Chondrocyte (in vitro differentiated cells): ENCODE measurements at places on chromosomes 2 and 18. TPM values are rescaled to one million over a fixed set of nuclear protein-coding genes. Genes with fewer than 3 reads are reported as not detected.

DNA sequence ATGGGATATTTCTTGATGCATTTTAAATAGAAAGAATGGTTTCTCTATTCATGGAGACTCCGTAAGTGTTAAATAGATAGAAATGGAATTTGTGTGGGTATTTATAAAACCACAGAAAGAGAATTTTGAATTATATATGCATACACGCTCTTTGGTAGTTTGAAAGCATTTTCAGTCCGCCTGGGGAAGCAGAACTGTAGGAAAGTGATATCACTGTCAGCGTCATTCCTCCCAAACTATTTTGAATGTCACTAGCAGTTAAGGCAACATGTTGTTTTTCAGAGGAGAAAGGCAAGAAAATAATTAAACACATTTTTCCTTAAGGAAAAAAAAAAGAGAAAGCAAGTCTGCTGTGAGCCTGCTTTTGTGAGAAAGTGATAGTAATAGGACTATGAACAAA lies 8.7 kb upstream of the ERMN start:
- H3K27ac ChIP-seq, result no peak overlapping the region
- no peak overlapping the region for H3K4me3 ChIP-seq
- H3K27me3 ChIP-seq, result peaks cover 9% of the 10 kb centered on the region
- DNase-seq, result no peak

Gene ALPG
- not detected in 3 replicates for total RNA-seq

- H3K4me3 ChIP-seq, result no peak overlapping the region
- H3K36me3 ChIP-seq, result no peaks in the 10 kb centered on the region
- no peak for DNase-seq
- no peaks in the 10 kb centered on the region for H3K27me3 ChIP-seq
- H3K4me1 ChIP-seq, result peaks cover 14% of the 10 kb centered on the region
These were observed 157.4 kb downstream of the ARL4C start for GRCh38 chr2:234339501-234339900.

DNA sequence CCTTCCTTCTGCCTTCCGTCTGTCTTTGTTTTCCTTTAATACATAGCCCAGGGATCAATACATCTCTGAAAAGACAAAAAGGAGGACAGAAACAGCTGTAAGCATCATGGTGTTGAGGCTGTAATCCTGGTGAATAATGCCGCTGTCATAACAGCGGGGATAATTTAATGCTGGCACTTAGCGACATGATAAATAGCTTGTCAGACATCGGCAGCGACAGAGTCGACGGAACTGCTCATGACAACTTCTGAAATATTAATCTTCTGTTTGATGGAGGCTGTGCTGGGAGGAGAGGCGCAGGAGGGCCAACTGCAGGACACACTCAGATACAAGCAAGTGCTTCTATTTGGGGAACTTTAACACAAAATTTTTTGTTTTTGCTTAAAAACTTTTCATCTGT lies 602.2 kb downstream of the GALR1 start:
- H3K27ac ChIP-seq, result no peak overlapping the region
- no peak for DNase-seq
- H3K36me3 ChIP-seq, result no peaks in the 10 kb centered on the region
- no peaks in the 10 kb centered on the region for H3K4me1 ChIP-seq
- H3K4me3 ChIP-seq, result no peak overlapping the region

GRCh38 chr18:58491773-58492752 lies 136.8 kb downstream of the ALPK2 start:
- peaks cover 18% of the 10 kb centered on the region for H3K36me3 ChIP-seq
- H3K27ac ChIP-seq, result no peak overlapping the region
- H3K4me3 ChIP-seq, result no peak overlapping the region
- H3K27me3 ChIP-seq, result no peaks in the 10 kb centered on the region
- DNase-seq, result no peak

DNA sequence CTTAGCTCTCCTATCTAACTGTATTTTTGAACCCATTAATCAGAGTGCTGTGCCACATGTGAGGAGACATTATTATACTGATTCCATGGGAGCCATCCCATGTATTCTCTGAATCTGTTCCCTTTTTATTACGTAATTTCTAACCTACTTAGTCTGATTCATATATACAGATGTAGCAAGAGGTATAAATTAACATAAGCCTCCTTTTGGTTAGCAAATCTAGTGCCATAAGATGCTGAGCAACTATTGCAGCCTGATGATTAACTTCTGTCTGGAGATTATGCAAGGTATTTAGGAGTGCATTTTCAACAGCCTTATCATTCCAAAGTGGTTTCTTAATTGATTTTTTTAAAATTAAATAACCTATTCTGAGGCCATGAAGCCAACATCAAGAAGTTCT lies 114.1 kb upstream of the MSH2 start:
- no peak overlapping the region for H3K4me3 ChIP-seq
- peaks cover 34% of the 10 kb centered on the region for H3K4me1 ChIP-seq
- peak overlapping the region; percentile 28 for H3K27ac ChIP-seq

DNA sequence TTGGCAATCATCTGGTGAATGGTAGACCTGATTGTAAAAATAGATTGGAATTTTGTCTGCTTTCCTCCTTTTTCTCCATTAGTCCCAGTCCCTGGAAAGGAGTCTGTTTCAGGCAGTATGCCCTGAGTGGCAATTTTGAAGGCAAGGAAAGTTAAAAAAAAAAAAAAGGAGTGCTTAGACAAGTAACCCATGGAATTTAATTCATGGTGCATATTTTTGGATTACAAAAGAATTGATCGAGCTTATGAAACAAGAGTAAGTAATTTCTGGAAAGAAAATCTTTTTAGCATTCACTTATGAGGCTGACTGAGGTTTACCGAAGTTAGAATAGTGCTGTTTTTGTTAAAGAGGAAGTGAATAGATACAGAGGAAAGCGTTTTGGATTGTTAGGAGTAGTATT lies 29.4 kb upstream of the TMEM178A start:
- no peaks in the 10 kb centered on the region for H3K36me3 ChIP-seq
- DNase-seq, result no peak
- no peaks in the 10 kb centered on the region for H3K27me3 ChIP-seq
- H3K4me3 ChIP-seq, result no peak overlapping the region
- no peak overlapping the region for H3K27ac ChIP-seq

GRCh38 chr18:2897448-2898185 lies 50.8 kb downstream of the EMILIN2 start:
- H3K27me3 ChIP-seq, result no peaks in the 10 kb centered on the region
- no peak overlapping the region for H3K27ac ChIP-seq
- H3K36me3 ChIP-seq, result no peaks in the 10 kb centered on the region
- no peak overlapping the region for H3K4me3 ChIP-seq
- H3K4me1 ChIP-seq, result peaks cover 26% of the 10 kb centered on the region

- H3K4me3 ChIP-seq, result no peak overlapping the region
- no peak overlapping the region for H3K27ac ChIP-seq
- H3K4me1 ChIP-seq, result peaks cover 18% of the 10 kb centered on the region
These were observed 3.7 kb downstream of the SEMA4C start for GRCh38 chr2:96866149-96866548.

DNA sequence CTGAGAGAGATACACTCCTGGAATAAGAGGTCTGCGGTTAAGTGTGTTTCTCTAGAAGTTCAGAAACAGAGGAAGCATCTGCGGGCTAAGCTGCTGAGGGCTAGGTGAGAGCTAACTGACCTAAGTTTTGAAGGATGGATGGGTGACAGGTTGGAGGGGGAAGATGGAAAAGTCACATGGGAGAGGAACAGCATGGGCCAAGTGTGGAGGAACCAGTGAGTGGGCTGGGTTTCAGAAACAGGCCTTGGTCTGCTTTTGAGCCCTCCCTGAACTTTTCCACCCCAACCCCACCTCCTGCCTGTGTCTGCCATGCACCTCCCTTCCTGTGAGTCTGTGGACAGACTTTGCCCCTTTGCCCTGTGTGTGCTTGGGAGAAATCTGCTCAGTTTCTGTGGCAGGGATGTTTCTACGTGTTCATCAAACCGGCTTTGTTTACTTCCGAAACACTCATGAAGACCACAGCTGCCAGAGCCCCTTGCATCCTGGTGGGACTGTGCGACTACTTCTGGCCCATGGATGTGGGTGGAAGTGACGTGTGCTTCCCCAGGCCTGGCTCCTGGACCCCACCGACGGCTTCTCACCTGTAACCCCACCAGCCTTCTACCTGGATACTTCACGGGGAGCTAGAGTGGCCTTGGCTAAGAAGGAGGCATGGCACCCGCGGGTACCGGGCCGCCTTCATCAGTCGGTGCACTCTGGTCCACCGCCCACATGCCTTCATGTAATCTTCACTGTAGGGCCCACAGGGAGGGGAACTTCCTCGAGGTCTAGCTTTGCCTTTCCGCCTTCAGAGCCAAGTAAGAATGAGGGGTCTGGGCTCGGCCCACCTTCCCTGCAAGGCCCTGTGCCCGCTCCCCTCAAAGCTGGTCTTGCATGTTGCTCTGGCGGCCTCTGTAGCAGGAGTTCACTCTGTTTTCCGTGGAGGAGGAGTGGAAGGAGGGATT lies 1.4 kb upstream of the HPCAL1 start:
- H3K36me3 ChIP-seq, result no peaks in the 10 kb centered on the region
- peak overlapping the region; percentile 54 for H3K4me3 ChIP-seq
- H3K27ac ChIP-seq, result no peak overlapping the region
- DNase-seq, result no peak
- no peaks in the 10 kb centered on the region for H3K27me3 ChIP-seq
- H3K4me1 ChIP-seq, result peaks cover 16% of the 10 kb centered on the region

DNA sequence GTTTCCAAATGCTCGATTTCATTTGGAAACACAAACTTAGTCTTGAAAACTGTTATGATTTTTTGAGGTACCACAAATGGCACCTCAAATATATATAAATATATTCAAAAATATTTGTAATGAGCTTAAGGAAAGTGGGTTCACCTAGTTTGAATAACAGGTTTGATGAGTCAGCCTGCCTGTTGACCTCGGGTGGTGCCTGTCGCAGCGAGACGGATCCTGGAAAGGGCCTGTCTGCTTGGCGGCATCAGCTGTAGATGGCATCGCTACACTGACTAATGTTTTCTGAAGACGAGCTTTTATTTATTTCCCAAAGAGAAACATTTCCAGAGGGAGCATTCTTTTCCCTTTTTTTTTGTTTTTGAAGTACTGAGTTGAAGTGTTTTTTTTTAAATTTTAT lies 6.9 kb downstream of the ALLC start:
- DNase-seq, result no peak
- H3K4me3 ChIP-seq, result no peak overlapping the region
- no peaks in the 10 kb centered on the region for H3K36me3 ChIP-seq
- H3K27ac ChIP-seq, result no peak overlapping the region

DNA sequence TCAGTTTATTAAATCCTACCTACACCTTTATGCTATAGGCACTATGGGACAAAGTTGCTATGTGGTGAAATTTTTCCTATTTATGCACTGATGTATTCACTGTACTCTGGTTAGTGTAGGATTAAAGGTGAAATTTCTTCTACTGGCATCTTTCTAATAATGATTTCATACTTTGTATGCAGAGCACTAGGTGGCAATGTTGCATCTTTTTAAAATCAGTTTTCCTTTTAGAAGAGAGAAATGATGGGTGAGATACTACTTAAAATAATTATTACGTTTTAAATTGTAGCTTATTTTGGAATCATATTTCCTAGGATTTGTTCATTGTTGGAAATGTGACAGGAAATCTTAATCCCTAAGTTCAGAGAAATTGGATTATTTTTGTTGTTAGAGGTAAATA lies 150.9 kb downstream of the CD8B2 start:
- H3K4me3 ChIP-seq, result no peak overlapping the region
- peaks cover 16% of the 10 kb centered on the region for H3K4me1 ChIP-seq
- H3K27me3 ChIP-seq, result peaks cover 9% of the 10 kb centered on the region
- peaks cover 2% of the 10 kb centered on the region for H3K36me3 ChIP-seq

- H3K27me3 ChIP-seq, result no peaks in the 10 kb centered on the region
- no peaks in the 10 kb centered on the region for H3K36me3 ChIP-seq
- H3K27ac ChIP-seq, result no peak overlapping the region
- peaks cover 3% of the 10 kb centered on the region for H3K4me1 ChIP-seq
These were observed 95.6 kb downstream of the NUP35 start for GRCh38 chr2:183219888-183220287.

GRCh38 chr2:215338883-215339679 lies 27.2 kb downstream of the ATIC start:
- H3K36me3 ChIP-seq, result peaks cover 30% of the 10 kb centered on the region
- DNase-seq, result no peak
- H3K4me3 ChIP-seq, result no peak overlapping the region
- H3K27ac ChIP-seq, result no peak overlapping the region
- peaks cover 5% of the 10 kb centered on the region for H3K4me1 ChIP-seq

DNA sequence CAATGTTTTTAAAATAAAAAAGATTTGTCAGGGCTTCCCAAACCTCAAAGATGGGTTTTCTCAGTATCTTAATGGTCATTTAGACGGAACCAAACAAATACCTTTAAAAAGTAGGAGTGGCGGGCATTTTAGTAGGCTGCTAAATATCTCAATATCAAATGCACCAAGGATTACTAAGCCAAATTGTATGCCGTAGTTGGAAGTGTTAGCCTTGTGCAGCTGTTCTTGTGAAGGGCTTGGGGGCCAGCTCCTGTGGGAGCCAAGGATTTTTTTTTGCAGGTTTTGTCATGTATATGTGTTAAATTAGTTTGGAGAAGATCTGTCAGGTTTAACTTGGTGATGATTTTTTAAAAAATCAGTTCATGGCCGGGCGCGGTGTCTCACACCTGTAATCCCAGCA lies 52.1 kb downstream of the ACTR2 start:
- no peak overlapping the region for H3K4me3 ChIP-seq
- peaks cover 43% of the 10 kb centered on the region for H3K4me1 ChIP-seq
- no peaks in the 10 kb centered on the region for H3K27me3 ChIP-seq
- H3K36me3 ChIP-seq, result peaks cover 7% of the 10 kb centered on the region
- no peak for DNase-seq

GRCh38 chr2:144240656-144241339 lies 279.1 kb downstream of the ZEB2 start:
- DNase-seq, result no peak
- peaks cover 3% of the 10 kb centered on the region for H3K36me3 ChIP-seq
- no peak overlapping the region for H3K4me3 ChIP-seq
- no peak overlapping the region for H3K27ac ChIP-seq
- no peaks in the 10 kb centered on the region for H3K4me1 ChIP-seq

DNA sequence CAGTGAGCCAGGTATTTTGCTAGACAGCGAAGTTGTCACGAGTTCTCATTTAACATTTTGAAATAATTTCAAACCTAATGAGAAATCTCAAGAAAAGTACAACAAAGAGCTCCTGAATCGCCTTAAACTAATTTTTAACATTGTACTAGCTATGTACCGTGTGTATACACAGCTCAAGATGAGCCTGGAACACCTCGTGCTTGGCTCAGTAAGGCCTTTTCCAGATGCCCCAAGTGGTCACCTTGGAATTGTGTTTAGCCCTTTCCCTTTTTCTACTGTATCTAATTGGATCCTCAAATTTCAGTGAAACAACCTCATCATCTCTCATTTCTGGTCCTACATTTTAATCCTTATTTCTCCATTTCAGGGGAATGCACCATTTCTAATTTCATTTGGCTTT lies 7.2 kb downstream of the PTPN4 start:
- peaks cover 17% of the 10 kb centered on the region for H3K4me1 ChIP-seq
- H3K27me3 ChIP-seq, result no peaks in the 10 kb centered on the region
- no peak overlapping the region for H3K27ac ChIP-seq
- no peak overlapping the region for H3K4me3 ChIP-seq
